Stimulated activated CD8-positive, alpha-beta memory T cell treated with anti-CD3 and anti-CD28 coated beads, Interleukin-2, amount 100 ng/mL, for 1 hour (primary cell): ENCODE measurements at places on chromosomes 11 and 22.

GRCh38 chr11:66071381-66071801 is 1.3 kb downstream of the PACS1 start:
- DNase-seq, result no peak

DNA sequence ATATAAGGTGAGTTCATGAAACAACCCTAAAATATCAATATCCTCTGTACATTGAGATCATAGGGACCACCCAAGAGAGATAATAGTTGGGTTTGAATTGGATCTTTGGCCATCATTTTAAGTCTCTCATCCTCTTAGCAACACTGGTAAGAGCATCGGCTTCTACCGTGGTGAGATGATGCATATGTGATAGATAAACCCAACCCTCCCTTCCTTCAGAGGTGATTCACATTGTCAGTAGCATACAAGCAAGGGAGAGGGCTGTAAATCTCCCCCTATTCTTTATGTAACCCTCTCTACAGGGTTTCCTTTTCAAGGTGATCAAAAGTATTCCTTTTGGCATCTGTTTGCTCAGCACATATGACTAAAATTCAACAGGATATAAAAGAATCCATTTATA is 102.4 kb upstream of the MTMR2 start:
- DNase-seq, result no peak

DNA sequence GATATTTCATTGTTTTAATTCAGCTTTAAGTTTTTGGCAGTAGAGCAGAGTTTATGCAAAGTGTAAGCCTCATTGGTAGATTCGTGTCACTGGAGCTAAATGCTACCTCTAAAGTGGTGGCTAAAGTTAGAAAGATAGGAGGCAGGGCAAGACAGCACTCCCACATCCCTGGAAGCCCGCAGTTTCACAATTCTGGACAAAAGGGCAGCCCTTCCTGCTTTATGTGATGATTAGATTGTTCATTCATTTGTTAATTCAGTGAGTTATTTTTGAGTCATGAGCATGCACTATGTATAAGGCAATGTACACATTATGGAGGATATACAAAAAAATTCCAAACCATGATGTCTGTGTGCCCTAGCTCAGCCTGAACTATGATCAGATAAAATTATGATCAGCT is 52.1 kb upstream of the EIF3M start:
- no peak for DNase-seq

DNA sequence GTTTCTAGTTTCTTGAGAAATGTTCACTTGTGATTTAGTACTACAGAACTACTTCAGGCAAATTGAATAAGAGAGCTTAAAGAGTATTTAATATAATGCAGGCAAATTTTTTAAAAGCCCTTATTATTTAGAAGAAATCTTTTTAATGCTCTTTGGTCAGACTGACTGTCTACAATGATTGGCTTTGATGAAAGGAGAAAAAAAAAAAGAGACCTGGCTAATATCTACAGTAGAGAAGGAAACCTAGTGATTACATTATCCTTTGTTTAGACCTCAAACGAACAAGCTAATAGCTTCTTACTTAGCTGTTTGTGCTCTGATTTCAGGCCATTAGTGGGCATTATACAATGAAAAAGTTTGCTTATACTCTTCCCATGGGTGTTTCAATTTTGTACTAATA is 1043.1 kb downstream of the JRKL start:
- no peak for DNase-seq

- no peak for DNase-seq
Observed at GRCh38 chr11:12141283-12141682, 30.9 kb downstream of the MICAL2 start.

GRCh38 chr11:8997451-8997850 is 6.3 kb downstream of the NRIP3 start:
- no peak for DNase-seq

DNA sequence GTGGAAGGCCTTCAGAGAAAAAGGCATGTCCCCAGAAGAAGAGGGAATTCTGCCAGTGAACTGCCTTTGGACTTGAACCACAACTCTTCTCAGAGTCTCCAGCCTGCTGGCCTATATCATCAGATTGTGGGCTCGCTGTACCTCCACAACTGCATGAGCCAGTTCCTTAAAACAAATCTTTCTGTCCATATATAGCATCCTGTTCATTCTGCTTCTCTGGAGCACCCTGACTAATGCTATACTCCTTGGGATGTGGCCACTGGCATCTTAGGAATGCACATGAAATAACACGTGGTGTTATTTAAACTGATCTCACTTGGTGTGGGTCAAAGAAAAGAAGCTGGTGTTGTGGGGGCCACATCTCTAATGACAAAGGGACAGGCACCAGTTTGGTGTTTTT is 58.3 kb upstream of the VSTM5 start:
- no peak for DNase-seq
